ENCODE measurements at places on chromosomes 5 and 9.

DNA sequence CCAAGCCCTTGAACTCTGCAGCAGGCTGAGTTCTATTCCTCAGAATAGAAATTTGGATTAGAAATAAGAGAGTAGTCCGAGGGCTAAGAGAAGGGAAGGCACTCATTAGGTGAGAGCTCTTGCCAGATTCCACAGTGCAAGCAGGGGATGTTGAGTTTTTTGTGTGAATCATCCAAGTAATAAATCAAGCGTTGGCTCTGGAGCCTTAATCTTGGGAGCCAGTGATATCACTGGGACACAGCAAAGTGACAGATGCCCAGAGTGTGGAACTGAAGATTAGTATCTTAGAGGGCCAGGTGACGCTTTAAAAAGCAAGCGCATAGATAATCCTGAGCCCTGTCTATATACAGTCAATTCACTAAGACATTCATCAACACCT lies 60.3 kb downstream of the FOXD1 start:
- no peak for DNase-seq

DNA sequence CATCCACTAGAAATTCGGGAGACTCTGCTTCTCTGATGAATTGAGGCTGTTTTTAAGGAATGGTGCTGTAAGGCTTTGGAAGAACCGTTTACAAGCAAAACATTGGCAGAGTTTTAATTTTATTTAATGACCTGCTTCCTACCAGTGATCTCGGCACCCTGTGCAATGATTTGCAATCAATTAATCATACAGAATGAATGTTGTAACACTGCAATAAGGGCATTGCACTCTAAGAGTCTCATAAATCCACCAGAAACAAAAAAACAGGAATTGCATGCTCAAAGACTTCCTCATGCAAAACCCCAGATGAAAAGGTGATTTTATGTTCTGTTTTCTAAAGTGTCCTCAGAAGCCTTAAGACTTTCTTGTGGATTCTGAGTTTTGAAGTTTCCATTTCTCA lies 295.7 kb downstream of the ARHGEF28 start:
- no peak for DNase-seq

DNA sequence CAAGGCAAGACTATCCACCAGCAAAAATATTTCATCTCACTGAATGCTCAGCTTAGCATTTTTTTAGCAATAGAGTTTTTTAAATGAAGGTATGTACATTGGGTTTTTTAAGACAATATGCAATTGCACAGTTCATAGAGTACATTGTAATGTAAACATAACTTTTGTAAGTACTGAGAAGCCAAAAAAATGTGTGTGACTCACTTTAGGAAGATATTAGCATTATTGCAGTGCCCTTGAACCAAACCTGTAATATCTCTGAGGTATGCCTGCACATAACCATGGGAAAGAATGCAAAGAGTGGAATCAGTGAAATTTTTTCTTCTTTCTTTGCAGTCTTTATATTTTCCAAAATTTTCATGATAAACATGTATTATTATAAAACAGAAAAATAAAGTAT lies 1533.3 kb upstream of the WWC1 start:
- no peak for DNase-seq

DNA sequence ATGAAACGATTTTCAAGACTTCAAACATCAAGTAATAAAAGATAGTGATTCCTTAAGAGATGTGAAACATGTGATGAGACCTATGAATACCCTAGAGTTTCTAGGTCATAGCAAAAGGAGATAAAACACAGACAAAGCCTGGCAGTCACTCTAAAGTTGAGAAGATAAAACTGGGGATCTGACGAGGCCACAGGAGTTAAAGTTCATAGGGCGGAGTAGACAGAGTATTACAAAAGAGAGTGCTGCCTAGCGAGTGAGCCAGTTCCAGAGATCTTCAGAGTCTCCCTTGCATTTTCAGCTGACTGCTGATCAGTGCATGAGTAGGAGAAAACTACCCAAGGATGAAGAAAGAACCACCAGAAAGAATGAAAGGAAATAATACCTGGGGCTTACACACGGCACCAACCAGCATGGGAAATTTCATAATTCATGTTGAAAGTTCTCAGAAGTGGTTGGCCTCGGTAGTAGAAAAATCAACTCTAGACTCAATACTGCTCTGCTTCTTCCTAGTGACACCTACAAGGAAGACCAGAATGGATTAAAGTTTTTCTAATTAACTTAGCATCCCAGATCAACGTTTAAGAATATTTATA lies 30.4 kb downstream of the FBXO4 start:
- no peak for DNase-seq
